ENCODE measurements at places on chromosomes 1 and 21.

GRCh38 chr21:20388400-20388799 lies 609.8 kb upstream of the NCAM2 start:
- no peak for DNase-seq

GRCh38 chr1:27455139-27455811 lies 34.7 kb downstream of the WASF2 start:
- DNase-seq: no peak

- DNase-seq: no peak
Measured at GRCh38 chr1:243950166-243950565, 100.1 kb upstream of the AKT3 start.

- DNase-seq: no peak
Measured at GRCh38 chr21:36891692-36892091, 74.8 kb downstream of the HLCS start.

DNA sequence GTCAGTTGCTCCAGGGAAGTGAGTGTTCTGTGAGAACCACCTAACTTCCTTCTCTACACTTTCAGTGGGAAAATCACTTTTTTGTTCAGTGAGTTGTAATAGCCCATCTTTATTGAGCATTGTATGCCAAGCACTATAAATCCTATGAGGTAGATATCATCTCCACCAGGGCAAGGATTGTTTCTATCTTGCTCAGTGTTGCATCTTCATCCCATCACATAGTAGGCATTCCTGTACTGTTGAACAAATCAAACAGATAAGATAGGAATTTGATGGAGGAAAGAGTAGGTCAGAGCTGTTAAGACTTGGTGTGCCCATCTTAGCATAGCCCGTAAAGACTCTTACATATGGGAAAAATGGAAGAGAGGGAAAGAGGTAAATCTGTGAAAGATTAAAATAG lies 2.9 kb upstream of the PIGV start:
- no peak for DNase-seq

DNA sequence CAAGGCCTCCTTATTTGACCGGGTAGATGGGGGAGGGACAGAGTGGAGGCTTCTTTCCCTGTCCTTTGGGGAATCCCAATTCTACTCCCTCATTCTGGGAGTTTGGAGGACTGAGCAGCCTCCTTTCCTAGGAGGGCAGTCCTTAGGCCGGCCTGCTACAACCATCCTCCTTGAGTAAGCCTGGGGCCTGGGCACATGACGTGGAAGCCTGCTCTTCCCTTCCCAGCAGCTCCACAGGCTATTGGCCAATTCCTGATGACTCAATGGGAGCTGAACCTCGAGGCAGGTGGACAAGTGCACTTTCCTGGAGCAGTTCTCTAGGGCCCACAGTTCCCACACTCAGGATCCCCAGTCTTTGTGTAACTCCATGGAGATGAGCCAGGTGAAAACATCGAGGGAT lies 3.1 kb downstream of the KCNA10 start:
- DNase-seq: no peak

- DNase-seq: no peak
Measured at GRCh38 chr1:94679332-94680038, 137.9 kb upstream of the F3 start.

DNA sequence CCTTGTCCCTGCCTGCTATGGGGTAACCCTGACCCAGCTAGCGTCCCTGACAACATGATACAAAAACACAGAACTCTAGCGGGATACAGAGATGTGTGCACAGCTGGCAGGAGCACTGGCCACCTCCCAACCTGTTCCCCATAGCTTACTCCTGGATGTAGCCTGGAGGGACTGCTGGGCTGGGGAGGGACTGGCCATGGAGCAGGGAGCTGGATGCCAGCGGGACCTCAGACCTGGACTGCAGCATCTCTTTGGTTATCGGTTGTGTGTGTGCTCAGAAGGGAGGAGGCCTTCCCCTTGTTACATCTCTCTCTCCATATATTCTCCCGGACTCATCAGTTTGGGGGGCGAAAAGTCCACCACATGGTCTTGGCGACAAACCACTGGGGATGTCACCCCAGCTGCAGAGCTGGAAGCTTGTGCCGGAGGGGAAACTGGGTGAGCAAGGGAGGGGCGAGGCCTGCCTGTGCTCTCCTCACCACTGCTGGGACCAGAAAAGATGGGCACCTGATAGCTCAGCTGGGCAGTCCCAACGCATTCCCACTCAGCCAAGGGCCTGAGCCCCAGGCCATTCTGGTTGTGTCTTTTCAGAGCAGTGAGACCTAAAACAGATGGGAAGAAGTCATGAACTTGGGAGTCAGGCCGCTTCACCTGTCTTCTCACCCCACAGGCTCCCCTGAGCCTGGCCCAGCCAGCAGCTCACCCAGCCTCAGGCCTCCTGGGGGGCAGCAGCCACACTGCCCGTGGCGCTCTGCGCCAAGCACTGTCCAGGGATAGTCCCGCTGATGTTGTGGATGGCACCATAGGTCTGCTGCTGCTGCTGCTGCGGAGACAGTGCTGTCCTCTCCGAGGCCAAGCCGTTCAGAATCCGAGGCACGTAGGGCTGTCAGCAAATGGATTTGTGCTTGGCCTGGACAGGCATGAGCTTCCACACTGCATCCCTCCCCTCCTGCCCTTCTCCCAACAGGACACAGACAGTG lies 35.6 kb downstream of the TMEM63A start:
- no peak for DNase-seq

- DNase-seq: no peak
Measured at GRCh38 chr1:201753492-201753891, 75.5 kb upstream of the IPO9 start.

GRCh38 chr1:226034482-226034881 lies 28.0 kb upstream of the H3-3A start:
- DNase-seq: no peak

DNA sequence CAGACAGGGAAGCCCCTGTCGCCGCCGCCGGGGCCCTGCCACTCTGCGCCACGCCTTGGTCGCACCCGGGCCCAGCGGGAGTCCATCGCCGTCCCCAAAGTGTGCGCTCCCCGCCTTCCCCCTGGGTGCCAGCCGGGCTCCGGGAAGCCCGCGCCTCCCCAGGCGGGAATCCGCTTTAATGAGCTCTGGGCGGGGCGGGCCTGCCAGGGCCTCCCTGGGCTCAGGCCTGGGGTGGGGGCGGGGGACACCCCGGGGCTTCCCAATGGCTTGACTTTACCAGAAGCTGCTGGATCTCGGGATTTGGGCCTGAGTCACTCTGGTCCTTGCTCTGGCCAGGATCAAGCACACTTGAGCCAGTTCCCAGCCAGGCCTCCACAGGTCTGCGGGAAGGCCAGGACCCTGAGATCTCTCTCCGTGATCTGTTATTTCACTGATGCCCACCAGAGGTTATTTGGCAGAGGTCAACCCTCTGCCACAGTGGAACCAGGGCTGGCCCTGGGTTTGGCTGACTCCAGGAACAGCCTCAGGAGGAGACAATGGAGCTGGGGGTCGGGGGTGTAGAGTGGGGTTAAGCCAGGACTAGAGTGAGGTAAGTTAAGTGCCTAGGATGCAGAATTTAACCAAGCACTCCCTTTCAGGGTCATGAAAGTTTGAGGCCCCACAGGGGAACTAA lies 178.4 kb upstream of the EDN2 start:
- DNase-seq: no peak

GRCh38 chr1:112472142-112472541 lies 36.6 kb upstream of the WNT2B start:
- DNase-seq: no peak

- DNase-seq: no peak
Measured at GRCh38 chr1:235818632-235819136, 48.0 kb downstream of the LYST start.

GRCh38 chr1:36576118-36576517 lies 93.4 kb upstream of the CSF3R start:
- DNase-seq: no peak

DNA sequence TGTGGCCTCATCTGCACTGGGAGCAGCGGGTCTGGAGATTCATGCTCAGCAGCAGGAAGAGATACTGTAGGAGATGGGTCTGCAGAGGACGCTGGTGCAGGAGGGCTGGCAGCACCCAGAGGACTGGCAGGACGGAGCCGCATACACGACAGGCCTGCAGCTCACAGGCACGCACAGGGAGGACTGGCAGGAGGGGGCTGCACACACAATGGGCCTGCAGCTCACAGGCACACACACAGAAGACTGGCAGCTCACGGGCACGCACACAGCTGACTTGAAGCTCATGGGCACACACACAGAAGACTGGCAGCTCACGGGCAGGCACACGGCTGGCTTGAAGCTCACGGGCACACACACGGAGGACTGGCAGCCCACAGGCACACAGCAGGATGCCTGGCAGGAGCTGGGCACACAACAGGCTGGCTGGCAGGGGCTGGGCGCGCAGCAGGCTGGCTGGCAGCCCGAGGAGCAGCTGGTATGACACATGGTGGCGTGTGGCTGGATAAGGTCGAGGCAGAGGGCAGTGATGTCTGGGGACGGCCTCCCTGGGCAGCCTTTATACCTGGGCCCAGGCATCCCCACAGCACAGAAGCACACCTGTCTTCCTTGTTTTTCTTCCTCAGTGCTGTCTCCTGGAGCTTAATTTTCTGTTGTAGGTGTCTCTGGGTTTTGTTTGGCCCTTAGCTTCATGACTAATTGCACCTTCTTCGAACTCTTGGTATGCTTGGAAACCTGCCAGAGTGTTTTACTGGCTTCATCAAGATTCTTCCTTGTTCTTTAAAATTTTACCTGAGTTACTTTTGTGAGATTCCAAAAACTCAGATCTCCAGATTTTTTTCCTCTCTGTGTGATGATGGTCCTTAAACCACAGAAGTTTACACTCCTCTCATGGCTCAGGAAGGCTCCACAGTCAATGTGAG lies at the start of gene KRTAP12-2:
KRTAP12-2 (minus strand) TSS at position 527 of the 920 bp plus-strand sequence; CDS start at position 486, 41 bp downstream.
- no peak for DNase-seq

DNA sequence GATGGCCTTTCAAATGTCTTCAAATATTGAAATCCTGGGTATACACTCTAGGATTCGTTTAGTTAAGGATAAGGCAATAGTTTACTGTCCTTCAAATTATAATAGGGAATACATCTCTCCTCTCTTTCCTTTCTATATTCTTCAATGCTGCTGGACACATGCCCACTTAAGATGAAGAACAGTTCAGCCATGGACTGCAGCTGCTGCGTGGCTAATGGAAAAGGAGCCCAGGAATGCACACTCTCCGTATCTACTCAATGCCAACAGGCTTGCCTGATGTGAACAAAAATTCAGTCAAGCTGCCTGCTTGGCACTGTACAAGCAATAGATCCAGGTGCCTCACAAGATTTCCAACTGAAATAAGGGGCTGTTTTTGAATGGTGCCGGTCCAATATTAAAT lies 321.2 kb upstream of the LYPLAL1 start:
- DNase-seq: no peak

GRCh38 chr1:8097077-8097799 lies 71.1 kb upstream of the ERRFI1 start:
- DNase-seq: no peak

DNA sequence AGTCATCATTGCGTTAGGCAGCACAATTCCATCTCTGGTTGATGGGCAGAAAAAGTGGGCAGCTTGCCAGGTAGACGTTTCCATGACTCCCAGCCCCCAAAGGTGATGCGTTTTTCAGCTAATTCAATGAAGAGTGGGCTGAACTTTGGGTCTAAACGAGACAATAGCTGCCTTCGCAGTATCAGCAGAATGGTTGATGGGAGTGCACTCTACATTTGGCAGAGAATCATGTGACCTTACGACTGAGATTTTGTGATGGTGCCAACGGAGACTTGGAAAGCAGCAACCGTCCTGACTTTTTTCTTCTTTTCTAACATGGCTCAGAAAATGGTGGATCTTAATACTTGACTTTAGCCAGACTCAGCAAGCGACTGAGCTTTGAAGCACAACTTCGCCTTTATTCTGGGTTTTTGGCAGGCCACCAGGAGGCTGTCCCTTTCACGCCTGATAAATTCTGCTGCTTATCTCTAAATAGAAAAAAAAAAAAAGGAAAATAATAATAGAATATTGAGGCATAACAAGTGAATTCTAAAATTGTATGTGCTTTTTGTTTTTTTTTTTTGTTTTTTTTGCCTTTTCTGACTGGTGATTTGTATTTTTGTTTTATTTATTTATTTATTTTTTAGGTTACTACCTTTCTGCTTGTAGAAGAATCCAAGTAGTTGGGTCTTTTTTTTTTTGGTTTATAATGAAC lies 804.8 kb downstream of the USP25 start:
- DNase-seq: no peak

GRCh38 chr1:230204842-230205241 lies 137.8 kb downstream of the GALNT2 start:
- no peak for DNase-seq
